ENCODE measurements at places on chromosomes 1 and 21.

- no peak for DNase-seq
These were observed 36.1 kb downstream of the KANK4 start for GRCh38 chr1:62282909-62283755.

DNA sequence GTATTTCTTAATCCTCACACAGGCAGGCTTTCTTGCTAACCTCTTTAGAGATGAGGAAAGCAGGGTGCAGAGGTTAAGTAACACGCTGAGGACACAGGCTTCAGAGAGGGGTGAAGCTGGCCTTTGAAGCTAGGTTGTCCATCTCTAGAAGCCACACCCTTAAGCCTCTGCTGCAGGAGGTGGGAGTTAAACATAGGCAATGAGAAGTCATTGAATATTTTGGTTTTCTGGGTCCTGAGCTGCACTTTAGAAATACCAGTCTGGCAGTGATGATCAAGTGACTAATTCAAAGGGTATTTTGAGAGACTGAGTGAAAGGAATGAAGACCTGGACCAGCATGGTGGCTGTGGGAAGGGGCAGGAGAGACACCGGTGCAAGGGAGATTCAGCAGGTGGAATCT is 9.9 kb downstream of the KCNJ15 start:
- DNase-seq, result no peak

- no peak for DNase-seq
These were observed 33.8 kb upstream of the NFASC start for GRCh38 chr1:204836856-204837255.

DNA sequence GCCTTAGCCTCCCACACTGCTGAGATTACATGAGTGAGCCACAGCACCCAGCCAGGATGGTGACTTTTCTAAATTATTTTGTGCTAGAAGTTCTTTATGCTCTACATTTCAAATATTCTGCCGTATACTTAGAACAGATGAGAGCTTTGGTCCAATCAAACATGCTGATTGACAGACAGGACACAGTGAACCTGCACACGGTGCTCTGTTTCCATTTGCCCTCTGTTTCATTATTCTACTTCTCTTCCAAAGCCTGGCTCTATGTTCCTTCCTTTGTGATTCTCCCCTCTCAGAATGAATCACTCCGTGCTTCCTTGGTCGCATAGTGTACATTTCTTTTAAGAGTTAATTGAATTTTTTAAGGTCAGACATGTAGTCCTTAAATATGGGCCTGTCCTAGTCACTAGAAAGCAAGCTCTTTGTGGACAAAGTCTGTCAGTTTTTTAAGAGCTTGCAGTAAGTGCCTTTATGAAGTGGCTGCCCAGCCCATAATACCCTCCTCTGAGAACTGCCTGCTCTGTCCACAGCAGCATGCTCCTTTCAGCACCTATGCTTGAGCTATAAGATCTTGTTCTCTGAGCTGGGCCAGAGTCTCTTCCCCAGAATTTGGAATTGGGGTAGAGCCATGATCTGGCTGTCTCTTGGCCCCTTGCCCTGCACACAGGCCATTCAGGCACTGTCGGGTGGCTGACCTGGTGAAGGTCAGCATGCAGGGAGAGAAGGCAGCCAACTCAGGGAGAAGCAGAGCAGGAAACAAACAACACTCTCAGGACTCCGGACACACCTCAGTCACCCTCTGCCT is 66.8 kb upstream of the SLC44A3 start:
- no peak for DNase-seq

- DNase-seq, result no peak
These were observed 88.0 kb downstream of the MT1HL1 start for GRCh38 chr1:236916131-236916800.

DNA sequence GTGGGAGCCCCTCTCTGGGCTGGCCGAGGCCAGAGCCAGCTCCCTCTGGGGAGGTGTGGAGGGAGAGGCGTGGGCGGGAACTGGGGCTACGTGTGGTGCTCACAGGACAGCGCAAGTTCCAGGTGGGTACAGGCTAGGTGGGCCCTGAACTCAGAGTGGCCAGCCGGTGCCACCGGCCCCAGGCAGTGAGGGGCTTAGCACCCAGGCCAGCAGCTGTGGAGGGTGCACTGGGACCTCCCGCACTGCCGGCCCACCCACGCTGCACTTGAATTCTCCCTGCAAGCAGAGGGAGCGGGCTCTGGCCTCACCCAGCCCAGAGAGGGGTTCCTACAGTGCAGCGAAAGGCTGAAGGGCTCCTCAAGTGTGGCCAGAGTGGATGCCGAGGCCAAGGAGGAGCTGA is 20.2 kb downstream of the PRAMEF20 start:
- no peak for DNase-seq

GRCh38 chr21:38242061-38242460 is 14.7 kb upstream of the KCNJ15 start:
- DNase-seq, result no peak

- DNase-seq, result no peak
These were observed 78.9 kb upstream of the SLC45A1 start for GRCh38 chr1:8239039-8239305.

DNA sequence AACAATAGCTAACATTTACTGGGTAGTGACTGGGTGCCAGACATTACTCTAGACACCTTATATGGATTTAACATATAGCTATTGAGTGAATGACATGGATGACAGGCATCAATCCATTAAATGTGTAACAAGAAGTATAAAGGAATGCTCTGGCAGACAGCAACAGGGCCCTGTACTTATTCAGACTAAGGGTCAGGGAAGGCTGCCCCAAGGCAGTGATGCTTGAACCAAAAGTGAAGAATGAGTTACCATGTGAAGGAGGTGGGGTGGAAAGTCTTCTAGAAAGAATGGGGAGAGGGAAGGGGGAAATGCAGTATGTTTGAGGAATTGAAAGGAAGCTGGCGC is 8.3 kb upstream of the PTPRF start:
- DNase-seq, result no peak

DNA sequence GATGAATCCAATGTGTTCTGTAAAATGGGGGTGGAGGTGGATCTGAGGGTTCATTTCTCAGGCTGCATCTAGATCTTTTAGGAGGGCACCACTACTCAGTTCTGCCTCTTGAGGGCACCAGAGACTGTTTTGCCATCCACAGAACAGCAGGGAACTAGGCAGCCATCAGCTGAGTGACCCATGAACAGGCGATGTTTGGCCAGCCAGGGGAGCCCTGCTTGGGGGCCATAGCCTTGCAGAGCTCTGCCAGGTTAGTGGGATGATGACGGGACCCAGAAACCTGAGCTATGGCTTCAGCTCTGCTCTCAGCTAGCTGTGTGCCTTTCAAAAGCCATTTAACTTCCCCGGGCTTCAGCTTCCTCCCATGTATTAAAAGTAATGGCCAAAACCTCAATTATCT is 13.4 kb upstream of the NOS1AP start:
- no peak for DNase-seq

GRCh38 chr1:112320058-112320457 is 76.0 kb upstream of the CTTNBP2NL start:
- no peak for DNase-seq
